ENCODE measurements at places on chromosomes 2 and 18.

- DNase-seq, result no peak
These were observed 110.3 kb downstream of the SMAD7 start for GRCh38 chr18:48840491-48840877.

GRCh38 chr18:64202863-64203262, 54.0 kb upstream of the LINC00305 start:
- peak; percentile 5 for DNase-seq

GRCh38 chr2:31142110-31142509, 3.9 kb upstream of the GALNT14 start:
- no peak for DNase-seq

GRCh38 chr2:160516547-160517365, 23.1 kb upstream of the RBMS1 start:
- DNase-seq, result no peak

- DNase-seq, result no peak
These were observed 141.6 kb downstream of the UBE2E3 start for GRCh38 chr2:181121996-181122395.

DNA sequence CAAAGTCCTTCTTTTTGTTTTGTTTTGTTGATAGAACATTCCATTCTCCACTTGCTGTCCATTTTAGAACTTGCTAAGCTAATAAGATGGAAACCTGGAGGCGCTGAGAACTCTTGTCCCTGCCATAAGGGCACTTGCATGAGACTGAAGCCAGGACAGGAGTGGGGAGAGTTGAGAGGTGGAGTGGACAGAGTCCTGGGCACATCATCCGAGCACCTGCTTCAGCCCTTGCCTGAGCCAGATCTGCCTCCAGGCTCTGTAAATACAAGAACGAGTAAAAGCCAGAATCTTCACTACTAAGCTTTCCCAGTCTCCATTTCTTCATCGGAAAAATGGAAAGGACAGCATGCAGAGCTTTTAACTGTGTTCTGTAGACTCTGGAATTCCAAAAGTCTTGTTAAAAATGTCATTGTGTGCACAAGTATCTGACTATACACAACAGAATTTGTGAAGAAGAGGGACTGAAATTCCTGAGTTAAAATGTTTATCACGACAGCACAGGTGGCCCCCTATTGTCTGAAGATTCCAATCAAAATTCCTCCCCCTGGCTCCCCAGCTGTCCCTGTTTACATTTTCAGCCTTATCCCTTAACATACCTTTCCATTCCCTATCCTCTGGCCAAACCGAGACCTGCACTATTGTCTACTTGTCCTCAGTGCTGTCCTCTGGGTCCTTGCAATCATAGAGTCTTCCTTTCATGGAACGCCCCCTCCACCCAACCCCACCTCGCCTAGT, 498.2 kb upstream of the TNP1 start:
- no peak for DNase-seq

GRCh38 chr18:74234326-74235171, 57.2 kb downstream of the CYB5A start:
- DNase-seq, result peak; percentile 90

DNA sequence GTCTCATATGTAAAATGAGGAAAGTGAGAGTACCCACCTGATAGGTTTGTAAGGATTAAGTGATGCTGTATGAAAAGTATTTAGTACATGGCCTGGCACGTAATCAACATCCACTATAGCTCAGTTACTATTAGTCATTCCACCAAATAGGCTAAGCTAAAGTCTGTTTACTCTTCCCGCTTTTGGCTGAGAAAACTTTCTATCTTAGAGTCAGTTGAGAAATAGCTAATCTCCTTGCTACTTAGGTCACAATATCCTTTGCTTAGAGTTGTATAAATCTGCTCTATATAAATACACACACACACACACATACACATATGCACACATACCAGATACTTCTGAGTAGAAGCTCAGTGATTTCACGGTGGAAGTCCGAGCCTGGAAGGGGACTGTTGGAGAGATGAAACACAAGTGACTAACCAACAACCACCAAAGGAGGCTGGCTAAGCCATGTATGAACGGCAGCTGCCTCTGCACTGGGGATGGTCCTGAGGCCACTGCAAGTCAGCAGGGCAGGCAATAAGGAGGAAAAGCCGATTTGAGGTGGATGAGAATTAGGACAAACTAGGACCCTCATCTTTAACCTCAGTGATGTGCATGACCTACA, 104.6 kb upstream of the EPHA4 start:
- DNase-seq, result no peak

GRCh38 chr2:223744580-223744979, 92.8 kb downstream of the AP1S3 start:
- no peak for DNase-seq

- no peak for DNase-seq
These were observed 116.1 kb downstream of the NFATC1 start for GRCh38 chr18:79511671-79512301.

DNA sequence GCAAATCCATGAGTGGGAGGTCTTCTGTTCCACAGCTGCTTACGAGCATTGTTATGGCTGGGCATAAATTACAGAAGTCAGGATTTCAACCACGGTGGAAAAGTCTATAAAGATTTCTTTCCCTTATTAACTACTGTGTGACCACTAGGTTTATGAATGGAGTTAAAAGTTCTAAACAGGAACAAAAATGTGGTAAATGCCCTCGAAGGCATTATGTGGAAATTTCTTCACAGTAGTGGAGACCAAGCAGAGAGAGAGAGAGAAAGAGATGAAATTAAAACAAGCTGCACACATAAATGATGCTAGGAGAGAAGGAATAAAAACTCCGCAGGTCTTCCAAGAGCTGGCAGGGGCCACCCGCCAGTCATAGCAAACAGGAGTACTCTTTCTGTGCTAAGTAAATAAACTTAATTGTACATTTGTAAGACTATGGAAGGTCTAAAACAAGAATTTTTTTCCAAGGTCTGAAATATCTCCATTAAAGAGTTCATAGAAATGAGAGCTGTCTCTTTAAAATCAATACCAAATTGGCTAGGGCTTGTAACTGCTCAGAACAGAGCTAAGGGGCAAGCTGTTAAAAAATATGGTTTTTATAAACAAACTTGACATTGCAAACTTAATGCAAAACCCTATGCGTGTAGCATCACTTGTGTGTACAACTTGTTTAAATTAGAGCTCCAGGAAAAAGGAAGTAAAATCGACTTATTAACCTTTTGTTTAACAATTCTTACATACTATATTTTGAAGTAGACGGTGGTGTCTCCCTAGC, 438.2 kb downstream of the MEIS1 start:
- no peak for DNase-seq

GRCh38 chr2:52178845-52179244, 1146.9 kb upstream of the NRXN1 start:
- DNase-seq, result no peak

- no peak for DNase-seq
These were observed 314.4 kb upstream of the NT5C1B start for GRCh38 chr2:18903750-18904149.

DNA sequence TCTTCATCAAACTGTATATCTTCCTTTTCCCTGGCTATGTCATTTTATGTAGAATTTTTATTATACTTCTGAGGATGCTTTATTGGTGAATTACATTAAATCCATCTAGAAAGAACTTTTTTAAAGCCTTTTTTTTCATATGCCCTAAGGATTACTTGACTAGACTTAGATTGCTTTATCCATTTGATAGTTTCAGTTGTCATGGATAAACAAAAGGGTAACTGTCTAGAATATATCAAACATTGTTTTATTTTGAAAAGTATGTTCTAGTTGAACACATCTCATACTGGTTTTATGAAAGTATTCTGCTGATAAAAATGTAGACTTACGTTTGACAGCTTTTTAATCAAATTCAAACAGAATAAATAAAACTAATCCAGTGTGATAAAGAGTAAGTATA, 639.8 kb downstream of the ARHGAP15 start:
- no peak for DNase-seq

GRCh38 chr2:223740679-223741078, 96.7 kb downstream of the AP1S3 start:
- DNase-seq, result no peak

DNA sequence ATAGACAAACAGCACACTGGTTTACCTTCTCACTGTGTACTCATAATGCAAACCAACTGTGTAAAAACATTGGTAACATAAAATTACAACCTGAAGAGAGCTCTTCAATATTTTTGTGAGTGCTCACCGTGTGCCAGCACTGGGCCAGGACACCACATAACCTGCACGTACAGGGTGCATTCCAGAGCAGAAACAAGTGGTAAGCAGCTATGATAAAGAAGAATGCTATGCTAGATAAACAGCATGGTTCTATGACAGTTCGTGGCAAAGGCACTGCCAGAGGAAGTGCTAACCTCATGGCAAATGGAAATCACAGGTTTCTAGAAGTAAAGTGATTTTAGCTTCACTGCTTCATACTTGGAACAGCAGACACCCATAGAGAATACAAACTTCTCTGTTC, 343.5 kb downstream of the MTX2 start:
- DNase-seq, result no peak

GRCh38 chr2:121644715-121645114, 4.5 kb downstream of the CLASP1 start:
- DNase-seq, result no peak

GRCh38 chr2:181817509-181817908, 74.0 kb upstream of the ITPRID2 start:
- no peak for DNase-seq

GRCh38 chr18:8889489-8889888, 184.1 kb downstream of the MTCL1 start:
- DNase-seq, result no peak

GRCh38 chr2:239369631-239370161, 31.1 kb downstream of the HDAC4 start:
- DNase-seq, result peak; percentile 96

DNA sequence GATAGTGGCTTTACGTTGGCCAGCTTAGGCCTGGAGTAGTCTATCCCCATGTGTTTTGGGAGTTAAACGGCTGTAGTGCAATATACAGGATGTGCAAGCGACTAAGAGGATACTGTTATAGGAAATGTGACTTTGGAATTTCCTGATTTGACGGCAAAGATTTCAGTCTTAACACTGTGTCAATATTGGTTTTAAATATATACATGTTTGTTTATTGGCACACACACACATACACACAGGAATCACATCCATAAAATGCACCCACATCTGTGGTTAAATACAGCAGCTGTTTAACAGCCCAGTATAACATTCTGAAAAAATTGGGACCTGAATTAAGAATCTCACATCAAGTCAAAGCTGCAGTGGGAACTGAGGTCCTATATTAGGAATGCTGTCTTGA, 347.1 kb downstream of the TXNL1 start:
- no peak for DNase-seq

- DNase-seq, result no peak
These were observed 15.3 kb downstream of the STRN start for GRCh38 chr2:36951027-36951518.

DNA sequence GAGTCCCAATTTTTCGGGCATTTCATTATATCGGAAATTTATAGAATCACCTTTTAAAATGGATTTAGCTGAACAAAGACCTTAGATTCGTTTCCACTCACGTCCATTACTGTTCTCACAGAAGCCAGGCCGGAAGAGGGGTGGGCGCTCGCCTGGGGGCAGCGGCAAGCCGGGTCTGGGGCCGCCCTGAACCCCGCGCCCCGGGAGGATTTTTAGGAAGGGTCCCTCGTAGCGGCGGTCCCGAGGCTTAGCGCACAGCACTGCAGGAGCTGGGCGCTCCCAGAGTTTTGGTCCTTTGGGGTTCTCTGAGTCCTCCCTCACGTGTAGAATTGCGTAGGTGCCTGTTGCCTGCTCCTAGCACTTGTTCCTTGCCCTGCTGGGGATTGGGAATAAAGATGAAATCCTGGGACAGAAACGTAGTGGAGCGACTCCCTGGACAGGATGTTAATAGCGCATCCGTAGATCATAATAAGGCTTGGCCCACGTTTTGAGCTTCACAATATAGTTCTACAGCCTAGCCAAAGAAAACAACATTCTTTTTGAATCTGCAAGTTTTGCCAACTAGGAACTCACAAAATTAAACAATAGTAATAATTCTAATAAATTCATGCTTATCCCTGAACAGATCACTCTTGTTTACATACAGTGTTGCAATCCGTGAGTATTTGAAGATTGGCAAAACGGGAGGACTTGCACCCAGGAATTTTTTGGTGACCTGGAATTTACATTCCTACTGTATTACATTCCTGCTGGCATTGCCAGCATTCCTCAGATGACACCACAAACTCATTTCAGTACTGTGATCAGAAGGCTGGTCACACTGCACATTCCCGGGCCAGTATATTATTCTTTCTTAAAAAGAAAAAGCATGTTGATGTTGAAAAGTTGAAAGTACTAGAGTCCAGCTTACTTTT, 875 bp downstream of the C18orf63 start:
- no peak for DNase-seq

GRCh38 chr2:120108049-120108448, 95.2 kb downstream of the EPB41L5 start:
- no peak for DNase-seq

DNA sequence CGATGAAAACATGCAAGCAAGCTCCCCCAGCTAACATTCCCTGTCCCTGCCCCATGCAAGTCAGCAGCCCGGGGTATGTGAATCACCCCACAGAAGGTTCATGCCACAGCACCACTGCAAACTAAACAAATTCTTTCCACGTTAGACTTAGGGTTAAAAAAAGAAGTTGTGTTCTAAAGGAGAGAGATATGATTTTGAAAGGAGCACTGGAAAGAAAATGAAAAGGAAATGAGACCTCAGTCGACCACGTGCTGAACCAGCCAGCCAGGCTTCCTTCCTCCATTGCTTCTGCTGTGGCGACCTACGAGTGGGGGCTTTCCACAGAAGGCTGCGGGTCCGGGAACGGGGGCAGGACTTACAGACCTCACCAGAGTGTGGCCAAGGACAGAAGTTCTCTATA, 52.0 kb downstream of the ARL4C start:
- peak; percentile 86 for DNase-seq

DNA sequence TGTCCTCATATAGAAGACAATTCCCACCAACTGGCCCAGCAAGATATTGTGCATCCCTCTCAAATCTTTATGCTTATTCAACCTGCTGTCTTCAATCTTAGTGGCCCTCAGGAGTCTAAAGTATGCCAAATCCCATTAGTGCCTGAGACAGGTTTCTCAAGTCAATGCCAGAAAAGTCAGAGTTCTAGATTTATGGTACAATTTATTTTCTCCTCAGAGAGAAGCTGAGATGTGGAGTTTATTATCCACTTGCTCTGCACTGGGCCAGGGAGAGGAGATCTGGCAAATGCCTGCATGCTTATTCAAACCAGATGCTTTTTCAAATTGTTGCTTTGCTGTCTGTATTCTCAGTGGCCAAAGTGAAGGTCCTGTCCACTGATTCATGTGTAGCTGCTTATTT, 825.2 kb downstream of the METTL4 start:
- DNase-seq, result no peak

DNA sequence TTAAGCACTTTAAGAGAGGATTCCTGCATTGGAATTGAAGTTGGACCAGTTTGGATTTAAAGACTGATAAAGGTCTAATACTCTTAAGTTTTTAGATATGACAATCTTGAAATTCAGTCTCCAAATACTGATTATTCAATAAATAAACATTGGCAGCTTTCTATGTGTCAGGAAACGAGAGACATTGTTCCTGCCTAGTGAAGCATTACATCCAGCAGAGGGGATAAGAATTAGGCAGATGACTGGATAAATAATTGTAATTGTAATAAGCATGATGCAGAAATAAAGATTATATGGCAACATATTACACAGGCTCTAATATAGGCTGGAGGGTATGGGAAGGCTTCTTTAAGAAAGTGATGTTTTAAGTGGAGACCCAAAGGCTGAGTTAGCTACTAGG, 226.5 kb upstream of the MMADHC start:
- no peak for DNase-seq

Data from inflammatory macrophage treated with lipopolysaccharide for 4 hours (primary cell).